Testis (tissue), 5 donors: ENCODE measurements at places on chromosomes 2 and 18. TPM values are rescaled to one million over a fixed set of nuclear protein-coding genes. Genes with fewer than 3 reads are reported as not detected.

GRCh38 chr2:120320318-120320851 lies 25.6 kb upstream of the INHBB start:
- no peak for DNase-seq

- peak; percentile 64 for DNase-seq
Measured at GRCh38 chr18:48002933-48003365, 72.5 kb upstream of the SMAD2 start.

WDR33 gene
- total RNA-seq, result 62.1 TPM

UGT1A1 gene
- 0.31 TPM for total RNA-seq

DNA sequence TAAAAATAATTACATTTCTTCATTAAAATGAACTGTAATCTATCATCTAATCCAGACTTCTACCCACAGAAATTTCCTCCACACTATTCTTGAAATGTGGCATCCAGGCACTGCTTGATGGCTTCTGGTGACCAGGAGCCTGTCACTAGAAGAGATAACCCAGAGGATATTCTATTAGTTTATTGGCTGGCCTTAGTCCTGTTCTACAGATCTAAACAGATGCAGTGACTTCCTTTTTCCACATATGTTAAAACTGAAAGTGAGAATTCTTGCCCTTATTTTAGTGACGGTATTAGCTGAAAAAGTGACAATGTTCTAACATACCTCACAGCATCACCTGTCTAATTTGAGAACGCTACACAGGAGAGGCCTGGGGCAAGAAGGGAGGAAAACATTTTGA lies 775.4 kb downstream of the TSN start:
- DNase-seq, result no peak

- no peak for DNase-seq
Measured at GRCh38 chr2:234670806-234671205, 173.9 kb upstream of the ARL4C start.

GRCh38 chr2:195029804-195030654 lies 627.0 kb upstream of the SLC39A10 start:
- DNase-seq, result no peak

GRCh38 chr18:36775396-36775795 lies 53.4 kb downstream of the TPGS2 start:
- no peak for DNase-seq

- DNase-seq, result no peak
Measured at GRCh38 chr2:190311893-190312634, 7.6 kb downstream of the HIBCH start.

AKAIN1 gene
- total RNA-seq, result not detected

LYG2 gene
- 1.7 TPM for total RNA-seq

DNA sequence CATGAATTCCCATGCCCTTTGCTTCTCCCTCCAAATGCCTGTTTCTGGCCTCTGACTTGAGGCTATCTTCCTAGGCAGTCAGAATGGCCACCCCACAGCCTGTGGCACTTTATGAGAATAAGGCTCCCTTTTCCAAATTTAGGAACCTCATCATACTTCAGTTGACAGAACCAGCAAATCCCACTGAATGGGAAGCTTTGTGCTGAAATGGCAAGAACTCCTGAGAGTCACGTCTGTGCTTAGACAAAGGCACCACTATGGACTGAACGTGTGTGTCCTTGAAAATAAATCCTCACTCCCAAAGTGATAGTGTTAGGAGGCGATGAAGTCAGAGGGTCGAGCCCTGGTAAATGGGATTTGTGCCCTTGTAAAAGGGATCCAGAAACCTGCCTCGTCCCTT lies 559.9 kb upstream of the SOX11 start:
- DNase-seq, result peak; percentile 24

DNA sequence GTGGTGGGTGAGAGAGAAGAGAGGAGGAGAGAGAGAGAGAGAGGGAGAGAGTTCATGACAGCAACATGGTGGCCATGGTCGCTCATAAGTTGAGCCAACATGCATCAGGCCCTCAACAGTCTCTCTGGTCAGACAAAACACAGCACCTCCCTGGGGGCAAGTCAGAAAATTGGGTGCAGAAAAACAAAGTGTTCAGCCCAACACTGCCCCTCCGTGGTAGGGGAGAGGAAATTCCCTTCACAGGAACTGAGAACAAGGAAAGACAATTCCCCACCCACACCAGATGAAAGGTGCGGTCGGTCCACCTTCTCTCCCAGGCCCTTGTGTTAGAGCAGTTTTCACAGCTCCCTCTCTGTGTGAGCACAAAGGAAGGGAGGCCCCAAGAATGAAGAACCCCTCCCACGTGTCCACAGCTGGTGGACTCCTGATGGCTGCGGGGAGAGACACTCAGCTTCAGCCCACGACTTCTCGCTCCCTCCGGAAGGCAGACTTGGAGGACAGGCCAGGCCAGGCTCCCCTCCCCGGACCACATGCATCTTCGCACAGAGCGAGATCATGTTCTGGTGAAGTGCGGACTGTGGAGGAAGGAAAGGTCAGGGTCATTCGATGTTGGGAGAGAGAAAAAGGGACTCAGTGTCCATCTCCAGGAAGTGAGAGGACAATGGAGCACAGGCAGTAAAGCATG lies 181.7 kb downstream of the ANAPC1 start:
- DNase-seq, result peak; percentile 26

DNA sequence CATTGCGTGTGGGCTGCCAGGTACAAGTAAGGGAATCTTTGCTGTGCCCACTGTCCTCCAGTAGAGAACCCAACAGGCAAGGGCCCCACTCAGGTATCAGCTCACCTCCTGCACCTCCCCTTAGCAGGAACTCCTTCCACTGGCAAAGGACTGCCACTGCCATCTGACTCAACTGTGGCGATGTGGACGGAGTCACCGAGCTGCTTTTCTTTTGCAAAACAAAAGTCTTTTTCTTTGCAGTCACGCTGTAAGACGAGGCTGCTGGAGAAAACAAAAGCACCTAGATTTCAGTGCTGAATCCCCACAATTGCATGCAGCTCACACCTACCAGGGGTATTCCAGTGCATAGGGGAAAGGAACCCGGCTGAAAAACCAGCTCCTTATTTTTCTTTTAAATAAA lies 7.9 kb downstream of the MTERF4 start:
- no peak for DNase-seq

DNA sequence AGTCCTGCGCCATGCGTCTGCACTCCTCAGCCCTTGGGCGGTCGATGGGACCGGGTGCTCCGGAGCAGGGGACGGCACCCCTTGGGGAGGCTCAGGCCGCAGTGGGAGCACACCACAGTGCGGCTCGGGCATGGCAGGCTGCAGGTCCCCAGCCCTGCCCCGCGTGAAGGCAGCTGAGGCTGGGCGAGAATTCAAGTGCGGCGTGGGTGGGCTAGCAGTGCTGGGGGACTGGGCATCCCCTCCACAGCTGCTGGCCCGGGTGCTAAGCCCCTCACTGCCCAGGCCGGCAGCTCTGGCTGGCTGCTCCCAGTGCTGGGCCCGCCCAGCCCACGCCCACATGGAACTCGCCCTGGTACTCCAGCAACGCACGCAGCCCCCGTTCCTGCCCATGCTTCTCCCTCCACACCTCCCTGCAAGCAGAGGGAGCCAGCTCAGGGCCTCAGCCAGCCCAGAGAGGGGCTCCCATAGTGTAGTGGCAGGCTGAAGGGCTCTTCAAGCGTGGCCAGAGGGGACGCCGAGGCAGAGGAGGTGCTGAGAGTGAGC lies 198.3 kb upstream of the CNTNAP5 start:
- DNase-seq, result no peak

DNA sequence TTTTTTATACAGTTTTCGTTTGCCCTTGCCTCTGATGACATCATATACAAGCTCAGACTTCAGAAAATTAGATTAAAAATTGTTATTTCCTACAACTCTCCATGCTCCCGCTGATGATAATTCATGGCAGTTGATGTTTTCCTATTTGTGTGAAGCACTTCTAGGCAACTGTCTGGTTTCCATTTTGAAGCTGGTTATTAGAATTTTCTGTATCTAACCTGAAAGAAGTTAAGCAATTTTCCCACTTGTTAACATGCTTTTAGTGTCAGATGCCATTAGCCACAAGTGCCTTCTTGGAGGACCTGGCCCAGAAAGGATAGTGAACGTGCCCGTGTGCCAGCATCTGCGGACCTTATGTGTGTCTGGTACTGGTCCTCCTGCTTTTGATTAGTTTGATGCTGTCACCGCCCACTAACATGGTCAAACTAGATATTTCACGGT lies 347.6 kb upstream of the RAB12 start:
- no peak for DNase-seq

DNA sequence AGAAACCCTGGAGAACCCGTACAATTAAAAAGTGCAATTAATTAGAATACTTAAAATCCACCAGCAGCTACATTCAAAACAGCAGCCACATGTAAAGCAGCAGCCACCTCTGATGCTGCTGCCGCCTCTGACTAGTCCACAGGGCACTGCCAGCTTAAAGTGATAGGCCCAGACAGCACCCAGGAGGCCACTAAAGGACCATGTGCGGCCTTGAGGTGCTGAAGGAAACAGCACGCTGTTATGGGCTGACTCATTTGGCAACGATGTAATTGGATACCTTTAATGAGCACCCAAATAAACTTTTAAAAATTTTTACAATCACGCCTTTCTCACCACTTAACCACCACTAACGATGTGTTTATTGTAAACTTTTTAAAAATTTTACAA lies 209.3 kb upstream of the NCKAP5 start:
- DNase-seq, result peak; percentile 32

- DNase-seq, result no peak
Measured at GRCh38 chr2:181944164-181944913, 41.3 kb upstream of the PPP1R1C start.

UGT1A7 gene
- total RNA-seq, result not detected

CCDC148 gene
- 2.3 TPM for total RNA-seq

AP1S3 gene
- 1.6 TPM for total RNA-seq

DNA sequence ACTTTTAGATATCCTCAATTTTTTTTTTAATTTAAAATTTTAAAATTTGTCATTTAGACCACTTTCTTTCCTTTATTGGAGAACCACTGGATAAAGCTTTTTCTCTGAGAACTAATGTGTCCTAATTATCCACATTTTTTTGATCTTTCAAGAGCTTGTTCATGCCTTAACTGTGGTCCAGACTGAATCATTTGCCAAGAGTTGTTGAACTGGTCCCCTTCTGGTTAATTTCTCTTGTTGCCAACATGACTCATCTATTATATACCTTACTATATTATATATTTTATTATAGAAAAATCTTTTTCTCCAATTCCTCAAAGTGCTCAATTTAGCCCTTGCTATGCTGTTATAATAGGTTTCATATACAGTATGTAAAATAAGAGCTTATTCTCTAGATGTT lies 53.1 kb upstream of the TMEM87B start:
- DNase-seq, result no peak

DNA sequence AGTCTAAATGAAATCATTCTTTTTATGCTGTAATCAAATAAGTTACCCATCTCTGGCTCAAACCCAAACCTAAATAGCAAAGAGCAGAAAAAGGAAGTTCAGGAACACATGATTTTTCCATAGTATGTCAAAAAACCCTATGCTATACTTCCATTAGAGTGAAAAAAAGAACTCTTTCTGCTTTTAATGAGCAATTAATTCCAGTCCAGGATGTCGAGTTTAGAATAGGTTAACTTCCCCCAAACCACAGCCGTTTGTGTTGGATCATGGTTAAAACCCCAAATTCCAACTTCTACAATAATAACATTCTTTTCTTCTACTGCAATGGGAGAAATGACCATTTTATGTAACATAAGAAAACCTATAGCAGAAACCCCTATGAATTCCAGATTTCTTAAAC lies 171.1 kb upstream of the NRP2 start:
- no peak for DNase-seq

PRKAG3 gene
- 0.39 TPM for total RNA-seq

EVX2 gene
- total RNA-seq, result 1.5 TPM

- DNase-seq, result no peak
Measured at GRCh38 chr2:79702905-79703304, 190.1 kb downstream of the CTNNA2 start.

DNA sequence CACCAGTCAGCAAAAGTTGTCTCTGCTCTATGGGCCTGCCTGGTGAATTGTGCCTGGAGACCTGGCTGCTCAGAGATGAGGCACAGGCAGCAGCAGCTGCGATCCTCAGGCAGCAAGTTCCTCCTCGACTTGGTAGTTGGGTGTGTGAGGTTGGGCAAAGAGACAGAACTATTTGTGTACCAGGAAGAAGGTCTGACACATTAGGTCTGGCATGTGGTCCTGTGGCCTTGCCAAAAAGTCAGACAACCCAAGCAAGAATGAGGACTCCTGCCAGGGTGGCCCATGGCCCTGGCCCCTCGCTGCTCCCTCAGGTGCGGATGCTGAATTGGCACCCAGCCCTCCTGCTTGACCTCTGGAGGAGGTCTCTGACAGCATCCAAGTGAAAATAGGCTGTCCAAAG lies 192.7 kb downstream of the DYSF start:
- no peak for DNase-seq

- no peak for DNase-seq
Measured at GRCh38 chr18:53997064-53997463, 227.4 kb downstream of the MBD2 start.

- no peak for DNase-seq
Measured at GRCh38 chr2:111904726-111905474, 6.5 kb downstream of the MERTK start.

GBX2 gene
- 0.56 TPM for total RNA-seq

DNA sequence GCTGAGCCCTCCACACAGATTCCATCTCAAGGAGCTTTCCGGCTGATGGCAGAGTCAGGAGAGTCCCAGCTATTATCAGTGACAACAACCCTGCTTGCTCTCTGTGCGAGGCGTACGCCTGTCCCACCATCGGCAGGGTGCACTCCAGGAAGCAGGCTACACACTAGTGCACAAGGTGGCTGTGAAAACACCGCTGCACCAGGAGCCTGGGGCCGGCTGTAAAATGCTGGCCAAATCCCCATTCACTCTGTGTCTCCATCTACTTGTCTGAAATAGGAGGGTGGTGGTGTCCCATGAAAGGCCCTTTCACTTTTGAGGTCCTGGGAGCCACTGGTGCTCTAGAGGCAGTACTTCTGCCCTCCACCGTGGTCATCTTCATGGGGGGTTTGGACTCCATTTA lies 183.2 kb upstream of the SMAD2 start:
- DNase-seq, result no peak

DNA sequence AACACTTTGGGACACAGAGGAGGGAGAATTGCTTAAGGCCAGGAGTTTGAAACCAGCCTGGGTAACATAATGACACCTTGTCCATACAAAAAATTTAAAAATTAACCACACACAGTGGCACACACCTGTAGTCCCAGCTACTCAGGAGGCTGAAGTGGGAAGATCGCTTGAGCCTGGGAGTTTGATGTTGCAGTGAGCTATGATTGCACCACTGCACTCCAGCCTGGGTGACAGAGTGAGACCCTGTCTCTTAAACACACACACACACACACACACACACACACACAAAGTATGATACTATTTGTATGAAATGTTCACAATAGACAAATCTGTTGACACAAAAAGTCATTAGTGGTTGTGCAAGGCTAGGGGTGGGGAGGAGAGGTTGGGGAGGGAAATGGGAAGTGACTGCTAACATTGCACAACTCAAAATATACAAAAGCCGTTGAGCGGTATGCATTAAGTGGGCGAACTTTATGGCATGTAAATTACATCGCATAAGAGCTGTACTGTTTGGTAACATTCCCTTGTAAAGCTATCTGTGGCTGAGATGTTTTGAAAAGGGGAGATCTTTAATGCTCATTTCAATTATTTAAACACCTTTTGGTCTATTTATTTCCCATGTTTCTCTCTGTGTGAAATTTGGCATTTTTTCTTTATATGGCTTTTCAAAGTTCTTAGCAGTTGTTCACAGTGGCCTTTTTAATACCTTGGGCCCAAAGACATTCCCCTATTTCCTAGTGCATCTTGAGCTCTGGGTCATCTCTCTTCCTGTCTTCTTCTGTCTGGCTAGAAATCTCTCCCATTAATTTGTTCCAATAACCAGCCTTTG lies 58.9 kb upstream of the ZNF516 start:
- no peak for DNase-seq
